AG04450 (cell line): ENCODE measurements at places on chromosomes 5 and 9.

GRCh38 chr5:181069767-181070491, 29.9 kb downstream of the BTNL9 start:
- DNase-seq: no peak

DNA sequence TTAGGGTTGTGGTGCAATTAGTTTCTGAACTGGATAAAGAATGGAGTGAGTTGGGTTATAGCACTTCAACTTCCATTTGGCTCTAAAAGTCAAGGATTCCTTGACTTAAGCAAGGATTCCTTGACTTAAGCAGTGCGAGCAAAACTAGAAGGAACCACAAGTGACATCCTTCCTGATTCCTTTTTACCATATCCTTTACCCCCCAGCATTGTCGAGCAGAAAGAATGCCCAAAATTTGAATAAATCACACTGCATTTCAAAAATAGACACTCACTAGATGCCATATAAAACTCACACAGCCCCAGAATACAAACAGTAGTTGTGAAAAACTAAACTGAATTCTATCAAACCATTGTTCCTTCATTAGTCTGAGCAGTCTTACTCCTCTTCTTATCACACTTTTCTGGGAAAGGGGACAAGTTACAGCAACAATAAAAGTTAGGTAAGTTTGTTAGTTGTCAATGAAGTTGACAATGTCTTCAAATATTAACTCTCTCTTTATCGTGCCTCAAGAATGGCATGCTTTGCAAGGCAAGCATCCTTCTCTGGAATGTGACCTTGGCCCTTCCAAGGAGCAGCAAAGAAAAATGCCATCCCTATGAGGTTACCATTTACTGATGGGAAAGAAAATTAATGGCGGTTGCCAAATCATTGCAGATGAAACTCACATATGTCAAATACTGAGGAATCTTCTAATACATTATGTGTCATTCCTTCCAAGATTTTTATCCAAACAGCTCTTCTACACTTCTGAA, 273.3 kb upstream of the ANKRD55 start:
- no peak for DNase-seq

- no peak for DNase-seq
Measured at GRCh38 chr9:110126986-110127864, 80.7 kb downstream of the C9orf152 start.

GRCh38 chr5:180140079-180140554, 68.6 kb upstream of the RNF130 start:
- no peak for DNase-seq

DNA sequence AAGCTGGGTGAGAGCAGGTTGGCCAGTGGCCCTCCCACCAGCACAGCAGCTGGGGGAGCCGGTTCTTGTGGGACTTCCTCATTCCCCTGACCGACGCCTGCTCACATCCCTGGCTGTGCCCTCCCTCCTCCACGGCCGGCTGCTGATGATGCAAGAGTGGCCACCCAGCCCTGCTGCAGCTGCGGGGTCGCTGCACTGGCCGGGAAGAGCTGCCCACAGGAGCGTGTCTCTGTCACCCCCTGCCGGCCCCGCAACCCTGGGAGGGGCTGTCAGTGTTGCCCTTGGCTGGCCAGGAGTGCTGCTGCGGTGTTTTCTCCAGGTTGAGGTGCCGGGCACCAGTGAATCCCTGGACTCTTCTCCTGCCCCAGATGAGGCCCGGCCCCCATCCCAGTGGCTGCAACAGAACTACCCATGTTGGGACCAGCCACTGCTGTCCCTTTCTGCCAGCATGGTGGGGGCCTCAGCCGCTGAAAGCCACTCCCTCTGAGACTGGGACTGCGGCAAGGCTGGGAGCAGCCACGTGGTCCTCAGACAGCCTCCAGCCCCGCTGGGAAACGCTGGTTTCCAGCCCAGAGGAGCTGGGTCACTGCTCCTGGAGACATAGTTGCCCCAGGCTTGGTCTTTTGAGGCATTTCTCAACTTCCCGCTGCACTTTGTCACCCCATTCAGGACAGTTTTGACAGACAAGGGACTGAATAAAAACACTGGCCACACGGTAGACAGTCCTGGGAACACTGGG, 739 bp downstream of the CARD9 start:
- peak; percentile 75 for DNase-seq

DNA sequence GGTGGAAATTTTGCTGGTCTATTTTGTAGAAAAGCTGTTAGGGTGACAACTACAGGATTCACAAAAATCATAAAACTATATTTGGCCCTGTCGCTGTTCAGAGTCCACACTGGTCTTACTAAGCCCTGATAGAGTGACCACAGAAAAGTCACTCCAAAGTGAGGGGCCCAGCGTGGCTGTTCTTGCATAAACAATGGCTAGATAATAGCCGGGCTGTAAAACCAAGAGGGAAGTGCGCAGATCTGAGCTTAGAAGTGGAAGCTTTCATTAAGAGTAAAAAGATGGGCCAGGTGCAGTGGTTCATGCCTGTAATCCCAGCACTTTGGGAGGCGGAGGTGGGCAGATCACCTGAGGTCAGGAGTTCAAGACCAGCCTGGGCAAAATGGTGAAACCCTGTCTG, 15.5 kb upstream of the CTSL start:
- DNase-seq: no peak

DNA sequence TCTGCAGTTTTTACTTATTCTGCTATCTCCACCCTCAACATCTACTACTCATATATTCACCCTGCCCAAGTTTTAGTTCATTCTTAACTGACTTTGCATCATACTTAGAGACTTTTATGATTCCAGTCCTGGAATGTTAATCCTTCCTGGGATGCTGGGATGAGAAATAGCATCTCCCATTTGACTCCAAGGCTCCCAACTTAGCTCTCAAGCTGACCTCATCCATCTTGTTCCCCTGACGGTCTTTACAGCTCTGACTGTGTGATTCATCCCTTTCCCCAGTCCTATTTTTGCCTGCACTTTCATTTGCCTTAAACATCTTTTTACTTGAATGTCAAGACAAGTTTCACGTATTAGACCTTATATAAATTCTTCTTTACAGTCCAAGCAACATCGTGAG, 297.8 kb downstream of the EPB41L4A start:
- no peak for DNase-seq

GRCh38 chr9:28810388-28811075, 1237.3 kb upstream of the C9orf72 start:
- no peak for DNase-seq

DNA sequence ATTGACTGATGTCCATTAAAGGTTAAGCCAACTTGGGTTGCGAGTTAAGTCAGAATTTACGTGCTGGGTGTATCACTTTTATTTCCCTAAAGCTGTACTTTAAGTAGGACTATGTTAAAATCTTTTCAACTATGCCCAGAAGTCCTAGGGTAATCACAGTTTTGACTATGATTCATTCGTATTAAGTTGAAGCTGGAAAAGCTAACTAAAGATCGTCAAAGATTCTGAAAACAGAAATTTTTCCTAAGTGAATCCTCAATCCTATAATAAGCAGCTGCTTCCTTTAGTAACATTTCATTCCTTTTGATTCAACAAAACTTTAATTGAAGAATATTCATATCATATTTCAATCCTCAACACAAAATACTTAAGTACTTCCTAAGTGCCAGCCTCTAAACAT, 460.4 kb downstream of the ACTL7B start:
- DNase-seq: no peak

DNA sequence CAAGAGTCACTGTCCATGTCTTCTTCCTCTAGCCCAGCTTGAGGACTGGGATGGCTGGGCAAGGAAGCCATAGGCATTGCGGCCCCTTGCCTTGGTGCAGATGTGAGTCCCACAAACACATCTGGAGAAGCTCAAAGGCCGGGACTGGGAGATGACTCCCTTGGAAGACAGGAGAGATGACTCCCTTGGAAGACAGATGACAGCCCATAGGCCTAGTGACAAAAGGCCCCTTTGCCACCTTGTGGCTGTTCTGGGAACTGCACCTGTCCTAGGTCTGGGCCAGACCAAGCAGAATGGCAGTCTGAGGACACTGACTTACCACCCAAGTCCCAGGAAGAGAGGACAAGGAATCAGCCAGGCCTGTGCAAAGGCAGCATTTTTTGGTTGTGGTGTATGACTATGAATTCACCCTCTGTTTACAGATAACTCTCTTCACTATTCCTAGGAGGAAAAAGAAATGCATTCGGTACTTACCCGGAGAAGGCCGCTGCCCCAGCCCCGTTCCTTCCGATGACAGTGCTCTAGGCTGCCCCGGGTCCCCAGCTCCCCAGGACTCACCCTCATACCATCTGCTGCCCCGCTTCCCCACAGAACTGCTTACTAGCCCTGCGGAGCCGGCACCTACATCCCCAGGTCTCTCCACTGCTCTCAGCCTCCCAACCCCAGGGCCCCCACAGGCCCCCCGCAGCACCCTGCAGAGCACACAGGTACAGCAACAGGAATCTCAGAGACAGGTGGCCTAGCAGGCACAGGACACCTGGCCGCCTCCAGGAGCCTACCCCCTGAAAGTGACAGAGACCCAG, 30.8 kb downstream of the SKP1 start:
- DNase-seq: no peak

DNA sequence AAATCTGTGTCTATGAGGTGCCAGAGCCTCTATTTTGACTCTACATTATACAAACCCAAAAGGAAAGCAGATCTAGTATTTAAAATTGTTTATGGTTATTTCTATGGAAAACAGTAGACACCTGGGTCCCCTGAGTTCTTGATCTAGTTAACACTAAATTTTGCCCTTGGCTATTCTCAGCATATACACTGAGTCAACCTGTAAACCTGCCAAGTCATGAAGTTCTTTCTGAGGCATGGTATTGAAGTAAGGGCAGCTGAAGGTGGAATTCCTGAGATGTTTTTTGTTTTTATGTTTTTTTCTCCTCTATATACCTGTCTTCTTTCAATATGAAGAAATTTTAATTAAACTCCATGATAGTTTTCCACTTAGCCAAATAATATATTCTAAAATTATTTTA, 120.2 kb downstream of the PDE4D start:
- DNase-seq: no peak

DNA sequence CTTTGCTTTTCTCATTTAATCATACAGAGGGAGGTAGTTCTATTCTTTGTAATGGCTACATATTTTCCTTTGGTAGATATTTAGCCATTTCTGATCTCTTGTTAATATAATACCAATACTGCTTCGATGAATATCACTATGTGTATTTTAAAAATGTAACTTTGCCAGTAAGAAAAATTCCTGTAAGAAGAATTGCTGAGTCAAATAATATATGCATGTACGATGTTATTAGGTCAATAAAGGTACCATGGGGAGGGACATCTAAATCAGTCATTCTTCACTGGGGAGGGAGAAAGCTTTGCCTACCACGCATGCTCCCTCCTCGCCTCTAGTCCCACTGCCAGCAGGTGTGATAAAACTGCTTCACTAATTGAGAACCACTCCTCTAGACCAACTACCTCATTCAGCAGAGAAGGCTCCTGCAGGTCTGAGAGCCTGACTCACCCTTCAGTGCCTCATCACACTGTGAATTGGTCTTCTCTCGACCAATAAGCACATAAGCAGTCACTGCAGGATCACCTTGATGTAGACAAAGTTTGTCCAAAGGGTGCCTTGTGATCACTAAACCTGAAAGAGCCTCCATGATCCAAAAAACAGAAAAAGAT, 56.1 kb upstream of the TBCA start:
- DNase-seq: no peak

DNA sequence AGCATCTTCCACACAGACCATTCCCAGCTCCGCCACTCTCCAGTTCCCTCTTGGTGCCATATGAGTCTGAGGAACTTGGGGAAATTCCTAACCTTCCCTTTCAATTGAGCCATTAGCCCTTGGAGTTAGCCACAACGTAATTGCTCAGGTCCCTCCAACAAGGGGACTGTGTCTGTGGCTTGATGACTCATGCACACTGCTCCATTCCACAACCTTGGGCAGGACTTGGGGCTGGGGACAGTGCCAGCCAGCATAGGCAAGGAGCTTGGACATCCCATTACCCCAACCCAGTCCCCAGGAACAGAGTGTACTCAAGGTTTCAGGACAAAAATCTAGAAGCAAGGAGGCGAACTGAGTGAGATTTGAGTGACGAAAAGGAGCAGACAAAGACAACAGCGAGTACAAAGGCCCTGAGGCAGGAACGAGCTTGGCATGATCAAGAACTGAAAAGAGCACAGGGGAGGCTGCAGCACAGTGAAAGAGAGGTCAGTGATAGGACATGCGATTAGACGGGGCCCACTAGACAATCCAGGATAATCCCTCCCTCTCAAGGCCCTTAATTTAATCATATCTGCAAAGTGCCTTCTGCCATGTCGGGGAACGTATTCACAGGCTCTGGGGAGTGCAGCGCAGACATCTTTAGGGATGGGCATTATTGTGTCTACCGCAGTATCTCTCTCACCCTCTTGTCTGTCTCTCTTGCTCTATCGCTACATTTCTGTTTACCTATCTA, 16.0 kb upstream of the JADE2 start:
- no peak for DNase-seq

- no peak for DNase-seq
Measured at GRCh38 chr5:112065781-112066180, 308.8 kb upstream of the NREP start.

GRCh38 chr5:63719147-63719546, 243.1 kb downstream of the HTR1A start:
- no peak for DNase-seq

- DNase-seq: no peak
Measured at GRCh38 chr5:35859101-35859661, 2.5 kb downstream of the IL7R start.

- DNase-seq: peak; percentile 67
Measured at GRCh38 chr5:138468966-138469539, 3.8 kb downstream of the EGR1 start.

DNA sequence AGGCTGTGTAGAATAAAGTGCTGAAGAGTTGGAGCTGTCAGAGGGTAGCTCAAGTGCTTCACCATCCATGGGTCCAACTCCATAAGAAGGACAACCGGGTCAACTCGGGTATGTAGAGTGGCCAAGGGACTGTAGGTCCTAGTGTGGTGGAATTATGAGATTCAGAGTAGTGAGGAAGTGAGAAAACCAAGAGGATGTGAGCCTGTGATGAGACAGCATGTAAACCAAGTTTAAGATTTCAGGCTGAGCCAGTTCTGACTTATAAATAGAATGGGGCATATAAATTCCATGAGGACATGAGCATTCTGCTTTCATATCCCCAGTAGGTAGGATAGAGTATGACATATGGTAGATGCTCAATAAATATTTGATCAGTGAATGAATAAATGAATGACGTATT, 96.3 kb downstream of the CFAP95 start:
- no peak for DNase-seq
